ENCODE measurements at places on chromosomes 7 and 10.

- no peak for DNase-seq
Observed at GRCh38 chr10:113033991-113034390, 83.9 kb downstream of the TCF7L2 start.

DNA sequence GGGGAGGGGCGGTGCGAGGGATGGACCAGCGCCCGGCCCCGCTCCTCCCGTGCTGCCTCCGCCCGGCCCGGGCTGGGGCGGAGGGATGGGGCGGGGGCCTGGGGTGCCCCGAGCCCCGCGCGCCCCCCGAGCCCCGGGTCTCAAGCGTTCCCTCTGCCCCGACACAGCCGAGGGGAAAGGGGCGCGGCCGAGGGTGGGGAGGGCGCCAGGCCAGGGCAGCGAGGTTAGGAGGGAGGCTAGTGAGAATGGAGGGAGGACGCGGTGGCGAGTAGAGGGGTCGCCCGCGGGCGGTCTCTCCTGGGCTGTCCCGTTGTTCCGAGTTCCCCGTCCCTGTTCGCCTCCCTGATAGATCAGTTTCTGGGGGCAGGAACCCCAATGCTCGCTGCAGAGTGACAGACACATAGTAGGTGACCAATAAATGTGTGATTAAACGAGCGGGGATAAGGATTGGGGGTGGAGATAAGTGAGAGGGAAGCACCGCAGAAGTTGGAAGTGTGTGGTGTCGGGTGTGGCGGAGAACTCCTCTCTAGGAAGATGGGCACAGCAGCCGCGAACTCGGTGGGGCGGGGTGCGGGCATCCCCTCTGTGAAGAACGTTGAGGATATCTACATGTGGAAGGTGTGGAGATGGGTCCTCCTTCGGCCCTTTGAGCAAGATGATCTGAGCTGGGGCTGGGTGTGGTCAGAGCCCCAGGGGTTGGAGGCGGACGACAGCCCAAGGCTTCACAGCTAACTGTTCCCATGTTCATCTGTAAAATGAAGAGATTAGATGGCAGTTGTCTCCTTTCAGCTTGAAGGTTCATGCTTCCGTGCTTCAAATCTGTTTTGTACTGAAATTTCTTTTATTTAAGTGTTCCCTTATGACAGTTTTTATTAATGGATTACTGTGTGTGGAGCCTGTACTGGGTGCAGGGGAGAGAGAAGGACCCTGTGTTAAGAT, 580 bp downstream of the ZNF775 start:
- DNase-seq, result peak; percentile 34

GRCh38 chr10:4285121-4285520, 500.1 kb upstream of the KLF6 start:
- no peak for DNase-seq

- DNase-seq, result no peak
Observed at GRCh38 chr7:99387912-99388311, 13.4 kb downstream of the ARPC1B start.

DNA sequence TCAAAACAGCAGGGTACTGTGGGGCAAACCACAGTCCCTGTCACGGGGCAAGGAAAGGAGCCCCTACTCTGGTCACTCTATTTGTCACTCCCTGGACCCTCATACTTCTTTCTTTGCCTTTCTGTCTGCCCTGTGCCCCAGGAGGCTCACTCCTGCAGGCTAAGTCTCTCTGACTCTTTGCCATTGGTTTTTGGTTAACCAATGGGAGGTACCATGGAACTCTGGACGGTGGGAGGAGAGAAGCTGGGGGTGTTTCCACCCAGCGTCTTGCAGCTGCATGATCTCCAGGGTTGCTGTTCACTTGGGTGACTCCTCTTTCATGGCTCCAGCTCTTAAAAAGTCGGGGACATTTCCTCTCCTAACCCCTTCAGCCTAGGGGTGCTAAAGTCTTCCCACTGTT, 15.4 kb upstream of the EIF5AL1 start:
- no peak for DNase-seq

- DNase-seq, result no peak
Observed at GRCh38 chr10:80465839-80466590, 11.9 kb downstream of the TSPAN14 start.

Data from nephron progenitor cell (in vitro differentiated cells).